Skin of body (tissue), 3 donors: ENCODE measurements at places on chromosomes 2 and 18. TPM values are rescaled to one million over a fixed set of nuclear protein-coding genes. Genes with fewer than 3 reads are reported as not detected.

DNA sequence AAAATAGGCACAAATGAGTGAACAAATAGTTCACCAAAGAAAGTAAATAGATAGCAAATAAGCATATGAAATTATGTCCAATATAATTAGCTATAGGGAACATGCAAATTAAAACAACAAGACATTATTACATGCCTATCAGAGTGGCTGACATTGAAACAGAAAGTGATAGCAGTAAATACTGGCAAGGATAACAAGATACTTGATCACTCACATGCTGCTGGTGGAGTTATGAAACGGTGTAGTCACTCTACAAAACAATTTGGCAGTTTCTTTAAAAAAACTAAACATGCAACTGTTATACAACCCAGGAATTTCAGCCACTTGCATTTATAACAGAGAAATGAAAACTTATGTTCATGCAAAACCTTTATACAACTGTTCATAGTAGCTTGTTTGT lies 439.2 kb upstream of the ACVR2A start:
- DNase-seq: no peak

Gene ABCG8
- under 0.01 TPM for total RNA-seq

- DNase-seq: no peak
Measured at GRCh38 chr2:129884221-129884786, 95.2 kb upstream of the RAB6C start.

- no peak for DNase-seq
Measured at GRCh38 chr2:65215946-65216345, 11.7 kb upstream of the ACTR2 start.

DNA sequence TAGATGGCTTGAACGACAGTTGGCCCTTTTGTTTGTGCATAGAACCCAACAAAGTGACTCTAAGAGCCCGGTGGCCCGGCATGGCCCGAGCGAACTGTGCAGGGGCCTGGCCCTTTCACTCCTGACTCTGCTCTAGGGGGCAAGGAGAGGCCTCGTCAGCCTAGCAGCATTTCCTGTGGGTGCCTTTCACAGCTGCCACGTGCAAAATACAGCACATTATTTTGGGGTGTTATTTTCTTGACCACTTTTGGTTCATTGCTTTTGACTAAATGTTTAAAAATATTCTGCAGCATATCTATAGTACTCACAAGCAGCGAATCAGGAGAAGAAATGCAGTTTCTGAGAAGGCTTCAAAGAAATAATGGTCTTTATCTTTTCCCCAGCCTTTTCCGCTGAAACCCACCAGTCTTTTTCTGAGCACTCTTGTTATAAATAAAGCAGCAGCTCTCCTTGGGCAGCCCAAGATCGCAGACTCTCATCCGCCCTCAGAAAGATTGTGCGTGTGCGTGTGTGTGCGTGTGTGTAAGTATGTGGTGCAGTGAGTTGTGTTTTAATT lies 31.3 kb downstream of the DGKD start:
- no peak for DNase-seq

Gene SCYGR4
- total RNA-seq: 0.89 TPM

DNA sequence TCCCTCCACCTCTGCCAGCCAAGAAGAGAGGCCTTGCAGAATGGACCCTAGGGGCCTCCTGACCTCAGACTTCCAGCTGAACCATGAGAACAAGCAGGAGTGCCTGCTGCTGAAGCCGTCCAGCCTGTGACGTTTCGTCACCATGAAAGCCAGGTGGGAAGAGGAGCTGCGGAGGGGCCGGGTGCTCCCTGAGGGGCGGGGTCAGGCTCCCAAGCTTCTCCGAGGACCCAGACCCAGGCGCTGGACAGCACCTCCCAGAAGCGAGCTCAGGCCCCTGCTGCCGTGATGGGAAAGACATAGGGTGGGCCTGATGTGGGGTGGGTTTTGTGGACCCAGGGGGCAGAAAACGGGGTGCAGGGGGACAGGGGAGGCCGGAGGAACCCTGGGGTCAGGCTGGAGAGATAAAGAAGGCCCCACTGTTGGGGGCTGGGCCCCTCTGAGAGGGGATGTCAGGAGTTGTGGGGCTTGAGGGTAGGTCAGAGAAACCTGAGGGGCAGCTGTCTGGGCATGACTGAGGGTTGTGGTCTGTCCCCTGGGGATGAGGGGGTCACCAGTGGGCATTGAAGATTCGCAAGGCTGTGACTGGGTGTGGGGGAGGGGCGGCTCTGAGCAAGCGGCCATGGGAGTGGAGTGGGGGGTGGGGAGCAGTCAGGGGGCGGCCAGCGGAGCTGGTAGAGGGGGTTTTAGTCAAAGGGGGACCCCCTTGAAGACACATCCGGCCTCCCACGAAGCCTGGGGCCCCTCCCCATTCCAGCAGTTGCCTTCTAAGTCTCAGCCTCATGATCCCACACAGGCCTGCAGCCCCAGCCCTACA lies 73.4 kb upstream of the ODC1 start:
- no peak for DNase-seq

Gene KIDINS220
- total RNA-seq: 111 TPM
